ENCODE measurements at places on chromosomes 3 and 15.

GRCh38 chr3:112319516-112320276 lies 13.3 kb upstream of the CD200 start:
- DNase-seq = no peak

- no peak for DNase-seq
Observed at GRCh38 chr3:169090559-169090958, 573.0 kb downstream of the MECOM start.

DNA sequence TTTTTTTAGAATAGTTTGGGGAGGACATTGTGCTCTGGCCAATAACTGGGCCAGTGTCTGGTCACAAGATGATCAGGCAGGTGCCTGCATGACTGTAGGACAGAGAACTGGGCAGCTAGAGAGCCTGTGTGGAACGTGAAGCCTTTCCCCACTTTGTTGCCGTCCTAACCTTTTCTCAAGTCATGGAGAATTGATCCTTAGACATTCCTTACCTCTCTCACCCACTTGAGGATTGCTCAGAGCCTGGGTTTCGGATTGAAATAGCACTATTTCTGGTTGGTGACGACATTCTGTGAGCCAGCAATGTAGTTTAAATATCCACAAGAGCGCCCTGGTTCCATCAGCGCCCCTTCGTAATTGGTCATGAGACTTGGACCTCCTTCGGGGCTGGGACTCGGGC lies 138.4 kb downstream of the IGF1R start:
- DNase-seq = no peak

DNA sequence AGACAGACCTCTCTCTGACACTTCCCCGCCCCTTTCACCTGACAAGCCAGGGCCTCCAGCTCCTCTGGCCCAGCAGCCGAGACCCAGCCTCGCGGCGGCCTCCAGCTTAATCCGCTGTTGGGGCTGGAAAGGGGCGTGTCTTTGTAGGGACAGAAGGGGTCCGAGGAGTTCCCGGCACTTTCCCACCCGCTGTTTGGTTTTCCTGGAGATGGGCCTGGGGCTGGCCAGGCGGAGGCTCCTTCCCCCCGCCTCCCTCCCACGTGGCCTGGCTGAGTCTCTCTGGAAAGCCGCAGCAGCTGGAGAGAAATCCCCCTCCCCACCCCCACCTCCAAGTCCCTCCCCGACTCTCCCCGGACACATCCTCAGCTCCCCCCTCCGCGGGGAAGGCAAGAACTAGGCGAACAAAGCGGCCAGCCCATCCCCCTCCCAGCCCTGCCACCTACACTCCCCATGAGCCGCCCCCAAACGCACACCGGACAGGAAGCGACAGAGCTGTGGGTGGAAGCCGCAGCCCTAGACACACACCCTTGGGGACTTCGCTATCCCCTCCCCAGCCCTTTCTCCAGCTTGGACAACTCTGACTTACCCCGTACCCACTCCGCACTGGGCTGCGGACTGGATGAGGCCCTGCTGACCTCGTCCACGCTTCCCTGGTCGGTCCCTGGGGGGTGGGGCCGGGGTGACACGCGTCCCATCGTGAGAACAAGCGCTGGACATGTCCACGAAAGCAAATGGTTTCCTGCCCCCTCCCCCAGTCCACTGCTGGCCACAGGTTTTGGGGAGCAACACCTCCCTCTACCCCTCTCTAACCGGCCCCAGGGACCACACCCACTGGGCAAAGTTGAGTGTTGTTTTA lies 1.2 kb downstream of the IGDCC4 start:
- DNase-seq = no peak

GRCh38 chr3:36648241-36649034 lies 115.9 kb downstream of the DCLK3 start:
- no peak for DNase-seq

GRCh38 chr3:190269101-190269500 lies 53.1 kb downstream of the CLDN1 start:
- DNase-seq = no peak

DNA sequence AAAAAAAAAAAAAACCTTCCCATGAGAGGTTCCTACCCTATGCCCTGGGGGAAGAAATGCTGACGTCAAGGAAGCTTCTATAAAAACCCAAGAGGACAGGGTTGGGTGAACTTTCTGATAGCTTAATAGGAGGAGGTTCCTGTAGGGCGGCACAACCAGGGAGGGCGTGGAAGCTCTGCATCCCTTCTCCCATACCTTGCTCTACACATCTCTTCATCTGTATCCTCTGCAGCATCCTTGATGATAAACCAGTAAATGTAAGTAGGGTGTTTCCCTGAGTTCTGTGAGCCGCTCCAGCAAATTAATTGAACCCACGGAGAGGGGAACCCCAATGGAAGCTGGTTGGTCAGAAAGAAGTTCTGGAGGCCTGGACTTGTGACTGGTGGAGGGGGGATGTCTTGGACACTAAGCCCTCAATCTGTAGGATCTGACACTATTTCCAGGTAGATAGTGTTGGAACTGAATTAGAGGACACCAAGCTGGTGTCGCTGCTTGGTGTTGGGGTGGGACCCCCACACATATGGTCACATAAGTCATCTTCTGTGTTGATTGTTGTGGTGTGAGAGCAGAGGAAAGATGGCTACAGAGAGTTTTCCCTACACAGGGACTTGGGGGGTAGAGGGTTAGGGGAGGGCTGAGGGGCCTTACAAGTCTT lies 91.5 kb downstream of the ST6GAL1 start:
- DNase-seq = no peak

GRCh38 chr3:189944285-189945145 lies 176.2 kb downstream of the P3H2 start:
- DNase-seq = no peak

DNA sequence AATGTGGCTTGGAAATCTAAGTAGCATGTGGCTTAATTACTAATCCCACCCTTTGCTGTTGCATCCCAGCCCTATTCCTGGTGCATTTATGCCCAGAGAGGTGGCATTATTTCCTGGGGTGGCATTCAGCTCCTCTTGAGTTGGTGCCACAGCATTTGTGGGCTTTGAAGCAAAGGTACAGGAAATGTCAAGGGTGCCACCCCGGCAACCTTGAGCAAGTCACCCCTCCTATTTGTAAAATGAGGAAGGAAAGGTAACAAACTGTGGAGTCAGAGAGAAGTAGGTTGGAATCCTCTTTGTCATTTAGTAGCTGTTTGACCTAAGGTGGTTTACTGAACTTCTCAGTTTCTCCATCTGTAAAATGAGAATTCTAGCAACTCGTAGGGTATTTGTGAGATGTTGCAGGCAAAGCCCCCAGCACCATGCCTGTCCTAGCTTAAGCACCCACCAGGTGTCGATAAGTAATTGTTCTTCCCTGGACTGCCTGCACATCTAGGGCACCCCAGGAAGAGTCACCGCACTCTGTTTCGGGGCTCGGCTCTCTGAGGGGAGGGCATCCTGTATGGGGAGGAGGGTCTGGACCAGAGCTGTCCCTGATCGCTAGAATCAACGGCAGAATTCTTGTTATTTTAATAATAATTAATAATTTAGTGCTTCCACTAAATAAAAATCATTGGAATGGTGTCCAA lies 17.1 kb downstream of the ISG20 start:
- no peak for DNase-seq

- no peak for DNase-seq
Observed at GRCh38 chr3:153084431-153084830, 77.6 kb upstream of the RAP2B start.

GRCh38 chr15:87959080-87959479 lies 297.5 kb downstream of the NTRK3 start:
- no peak for DNase-seq

- no peak for DNase-seq
Observed at GRCh38 chr3:182628531-182628930, 164.8 kb upstream of the ATP11B start.

GRCh38 chr3:146343551-146343950 lies 92.6 kb upstream of the PLSCR4 start:
- DNase-seq = no peak

GRCh38 chr3:23203708-23204330 lies 692 bp downstream of the UBE2E2 start:
- DNase-seq = no peak

DNA sequence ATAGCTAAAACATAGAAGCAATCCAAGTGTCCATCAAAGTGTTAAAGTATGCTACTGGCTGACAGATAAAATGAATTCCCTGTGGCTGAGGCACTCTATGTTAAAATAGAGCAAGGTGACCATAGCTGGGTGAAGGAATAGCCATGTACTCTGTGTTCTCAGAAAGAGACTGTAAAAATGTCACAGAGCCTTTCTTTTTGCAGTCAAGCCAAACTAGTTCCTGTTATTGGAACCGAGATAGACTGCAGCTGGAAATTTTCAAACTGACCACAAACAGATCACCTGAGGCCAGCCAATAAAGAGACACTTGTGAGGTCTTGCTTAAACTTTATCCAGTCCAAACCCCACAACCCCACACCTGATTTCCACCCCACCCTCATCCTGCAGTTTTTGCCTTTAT lies 422.8 kb upstream of the NAALADL2 start:
- DNase-seq = no peak

GRCh38 chr3:50388016-50388719 lies 28.8 kb upstream of the TMEM115 start:
- DNase-seq = no peak

DNA sequence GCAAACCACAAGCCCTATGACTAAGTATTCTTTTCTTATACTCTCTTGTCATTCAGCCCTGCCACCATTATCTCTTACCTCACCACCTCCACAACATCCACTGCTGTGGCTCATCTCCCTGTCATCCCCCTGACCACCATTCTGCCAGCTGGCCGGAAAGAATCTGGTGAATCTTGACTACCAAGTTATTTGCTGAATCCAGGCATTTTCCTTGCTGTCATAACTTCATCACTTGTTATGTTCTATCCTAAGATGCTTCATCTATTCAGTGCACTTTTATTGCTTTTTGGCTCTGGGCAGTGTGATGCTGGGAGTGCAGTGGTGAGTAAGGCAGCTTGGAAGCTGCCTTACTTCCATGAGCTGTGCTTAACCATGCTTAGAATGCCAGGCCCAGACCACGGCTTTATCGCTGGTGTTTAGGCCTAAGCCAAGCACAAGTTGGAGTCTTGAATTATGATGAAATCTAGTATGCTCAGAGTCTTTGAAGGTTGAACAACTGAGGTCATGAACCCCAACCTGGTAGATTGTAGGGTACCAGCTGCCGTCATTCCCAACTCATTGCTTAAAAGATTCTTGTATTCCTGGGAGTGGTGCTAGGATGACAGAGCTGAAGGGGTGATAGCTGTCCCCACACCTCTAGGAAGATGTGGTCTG lies 27.0 kb upstream of the APH1B start:
- no peak for DNase-seq

DNA sequence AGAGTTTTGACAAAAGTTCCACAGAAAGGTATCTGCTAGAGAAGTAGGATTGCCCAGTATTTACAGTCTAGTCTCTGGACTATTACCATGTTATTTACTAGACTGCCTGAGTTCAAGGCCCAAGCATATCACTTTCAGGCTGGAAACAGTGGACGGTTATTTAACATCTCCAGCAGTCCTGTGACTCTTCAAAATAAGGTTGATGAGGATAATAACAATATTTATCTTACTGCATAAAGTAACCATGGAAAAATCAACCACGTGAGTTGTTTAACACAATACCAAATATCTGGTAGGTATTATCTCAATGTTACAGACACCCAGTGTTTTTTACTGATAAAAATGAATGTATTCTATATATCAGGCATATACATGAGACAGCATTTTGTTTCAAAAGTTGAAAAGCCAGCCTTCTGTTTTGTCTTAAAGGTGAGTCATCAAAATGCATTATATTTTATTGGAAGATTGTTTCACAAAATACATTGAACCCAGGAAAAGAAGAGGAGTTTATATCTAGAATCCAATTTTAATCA lies 535.8 kb downstream of the TBL1XR1 start:
- no peak for DNase-seq

DNA sequence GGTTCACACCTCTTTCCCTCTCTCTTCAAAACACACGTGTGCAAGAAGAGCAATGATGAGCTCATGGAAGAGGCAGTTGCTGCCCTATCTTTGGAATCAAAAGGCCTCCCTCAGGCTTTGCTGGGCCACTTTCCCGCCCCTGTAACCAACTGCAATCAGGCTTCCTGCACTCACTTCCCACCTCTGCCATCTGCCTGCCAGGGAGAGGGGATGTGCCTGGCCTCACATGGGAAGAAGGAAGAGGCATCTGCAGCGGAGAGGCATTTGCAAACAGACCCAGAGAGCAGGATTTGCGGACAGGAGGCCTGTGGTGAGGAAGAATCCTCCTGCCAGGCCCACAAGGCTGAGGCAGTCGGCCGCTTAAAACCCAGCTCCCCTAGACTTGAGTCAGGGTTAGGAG lies 175.6 kb upstream of the ATP10A start:
- no peak for DNase-seq

GRCh38 chr3:126498929-126499328 lies 18.6 kb downstream of the UROC1 start:
- no peak for DNase-seq

- DNase-seq = no peak
Observed at GRCh38 chr3:140536926-140537726, 140.7 kb upstream of the TRIM42 start.

DNA sequence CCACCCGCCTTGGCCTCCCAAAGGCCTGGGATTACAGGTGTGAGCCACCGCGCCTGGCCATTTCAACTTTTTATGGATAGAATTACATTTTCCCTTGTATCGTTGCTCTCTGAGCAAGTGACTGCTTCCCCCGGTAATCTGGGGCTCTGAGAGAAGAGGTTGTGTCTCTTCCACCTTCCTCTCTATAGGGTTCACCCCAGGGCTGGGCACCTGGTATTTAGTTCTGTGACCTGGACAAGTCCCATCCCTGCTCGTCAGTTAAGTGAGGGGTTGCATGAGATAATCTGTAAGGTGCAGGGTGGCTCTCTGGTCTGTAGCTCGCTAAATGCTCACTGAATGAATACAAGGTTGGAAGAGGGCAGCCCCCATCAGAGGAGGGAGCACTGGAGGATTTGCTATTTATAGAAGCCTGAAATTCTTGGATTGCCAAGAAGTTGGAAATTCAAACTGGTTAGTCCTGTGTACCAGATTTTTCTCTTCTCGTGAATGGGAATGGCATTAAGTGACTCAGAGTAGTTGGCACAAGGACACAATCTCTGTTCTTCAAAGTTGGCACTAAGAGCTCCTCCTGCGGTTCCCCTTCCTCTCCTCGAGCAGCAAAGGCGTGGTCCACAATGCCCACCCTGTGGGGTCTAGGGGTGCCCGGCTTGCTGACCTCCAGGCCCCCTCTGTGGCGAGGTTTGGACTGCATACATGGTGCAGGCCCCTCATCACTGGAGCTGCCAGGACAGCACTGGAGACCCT lies 68.1 kb upstream of the DLG1 start:
- peak; percentile 6 for DNase-seq

DNA sequence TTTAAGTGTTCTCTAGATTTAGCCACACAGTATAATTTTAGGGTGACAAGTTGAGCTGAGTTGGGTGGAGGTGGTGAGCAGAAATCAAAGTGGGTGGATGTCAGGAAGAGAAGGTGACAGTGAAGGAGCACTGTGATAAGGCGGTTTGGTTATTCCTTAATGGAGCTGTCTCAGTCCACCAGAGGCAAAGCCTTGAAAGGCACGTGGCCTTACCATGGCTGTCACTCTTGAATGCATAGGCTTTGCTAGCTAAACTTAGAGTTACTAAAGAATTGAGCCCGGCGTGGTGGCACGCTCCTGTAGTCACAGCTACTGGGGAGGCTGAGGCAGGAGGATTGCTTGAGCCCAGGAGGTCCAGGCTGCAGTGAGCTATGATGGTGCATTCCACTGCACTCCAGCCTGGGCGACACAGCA lies 560 bp upstream of the TTLL13 start:
- no peak for DNase-seq
